Mammary epithelial cell (primary cell): ENCODE measurements at places on chromosomes 11 and 22.
A peak's percentile ranks its signal among the peaks of the same experiment; 100 is the strongest.

DNA sequence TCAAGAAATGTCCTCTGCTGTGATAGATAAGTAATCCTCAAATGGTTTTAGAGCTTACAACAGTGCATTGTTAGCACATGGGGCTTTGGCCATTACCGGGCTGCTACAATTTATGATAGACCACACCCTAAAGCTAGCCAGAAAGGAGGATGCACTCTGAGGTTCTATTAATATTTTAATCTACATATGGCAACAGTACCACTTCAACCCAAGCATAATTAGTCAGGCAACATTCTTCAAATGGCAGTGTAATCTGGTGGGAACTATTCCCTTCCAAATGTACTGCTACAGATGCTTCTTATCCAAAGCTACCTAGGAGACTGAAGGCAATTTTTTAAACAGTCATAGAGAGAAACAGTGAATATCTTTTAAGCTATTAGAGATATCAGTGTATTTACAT lies 697.6 kb downstream of the KCNA4 start:
- DNase-seq: no peak

- DNase-seq: peak; percentile 84
Observed at GRCh38 chr11:10488121-10488933, 33.3 kb downstream of the AMPD3 start.

GRCh38 chr22:48890693-48891554 lies 936.7 kb downstream of the BRD1 start:
- DNase-seq: no peak

GRCh38 chr11:96215110-96215782 lies 127.7 kb downstream of the MAML2 start:
- DNase-seq: no peak

- DNase-seq: no peak
Observed at GRCh38 chr22:37280718-37281117, 1.6 kb upstream of the CYTH4 start.

DNA sequence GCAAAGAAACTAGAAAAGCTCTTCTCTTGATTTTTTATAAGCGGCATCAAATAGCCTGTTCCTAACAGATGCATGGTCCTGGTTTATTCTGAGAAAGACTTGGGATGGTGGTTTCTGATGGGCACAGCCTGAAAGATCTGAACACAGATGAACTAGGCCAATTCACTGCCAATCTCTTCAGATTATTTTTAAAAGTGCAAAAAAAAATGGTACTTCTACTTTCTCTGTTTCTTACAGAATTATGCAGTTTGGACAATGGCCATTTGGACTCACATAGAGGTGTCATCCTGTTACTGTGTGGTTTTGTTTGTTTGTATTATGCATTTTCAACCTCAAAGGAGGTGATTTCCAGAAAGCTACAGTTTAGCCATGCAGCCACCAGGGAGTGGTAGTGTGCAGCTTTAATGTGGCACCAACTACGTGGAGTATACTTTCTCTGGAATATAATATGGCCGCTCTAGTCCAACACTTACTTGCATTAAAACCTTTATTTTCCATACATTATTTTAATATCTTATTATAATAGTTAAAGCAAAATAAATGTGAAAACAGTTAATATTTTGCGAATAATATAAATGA lies 469.8 kb upstream of the KIRREL3 start:
- no peak for DNase-seq

- DNase-seq: no peak
Observed at GRCh38 chr11:76047231-76047630, 159.1 kb downstream of the WNT11 start.

DNA sequence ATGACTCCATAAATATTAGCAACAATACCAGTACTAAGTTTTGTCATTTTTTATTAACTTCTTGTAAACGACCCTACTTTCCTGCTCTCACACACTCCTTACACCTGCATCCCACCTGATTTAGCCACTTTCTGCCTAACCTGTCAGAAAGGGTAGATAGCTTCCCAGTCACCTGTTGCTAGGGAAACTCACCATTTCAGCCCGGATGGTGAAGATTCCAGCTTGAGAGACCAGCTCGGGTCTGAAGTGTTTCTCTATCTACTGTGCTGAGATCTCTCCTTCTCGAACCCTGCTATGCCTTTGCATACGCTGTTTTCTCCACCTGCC lies at the start of gene PARVG:
PARVG (plus strand) TSS at position 220 of the 327 bp plus-strand sequence. CDS start 2,405 bp downstream, outside the sequence.
- DNase-seq: peak; percentile 7

GRCh38 chr11:64874308-64875240 lies 3.8 kb downstream of the EHD1 start:
- DNase-seq: peak; percentile 90

- DNase-seq: no peak
Observed at GRCh38 chr22:30089655-30089974, 9.4 kb downstream of the HORMAD2 start.

- DNase-seq: no peak
Observed at GRCh38 chr22:20545681-20546521, 38.5 kb downstream of the MED15 start.

- no peak for DNase-seq
Observed at GRCh38 chr22:38300197-38300945, 16.9 kb downstream of the CSNK1E start.

DNA sequence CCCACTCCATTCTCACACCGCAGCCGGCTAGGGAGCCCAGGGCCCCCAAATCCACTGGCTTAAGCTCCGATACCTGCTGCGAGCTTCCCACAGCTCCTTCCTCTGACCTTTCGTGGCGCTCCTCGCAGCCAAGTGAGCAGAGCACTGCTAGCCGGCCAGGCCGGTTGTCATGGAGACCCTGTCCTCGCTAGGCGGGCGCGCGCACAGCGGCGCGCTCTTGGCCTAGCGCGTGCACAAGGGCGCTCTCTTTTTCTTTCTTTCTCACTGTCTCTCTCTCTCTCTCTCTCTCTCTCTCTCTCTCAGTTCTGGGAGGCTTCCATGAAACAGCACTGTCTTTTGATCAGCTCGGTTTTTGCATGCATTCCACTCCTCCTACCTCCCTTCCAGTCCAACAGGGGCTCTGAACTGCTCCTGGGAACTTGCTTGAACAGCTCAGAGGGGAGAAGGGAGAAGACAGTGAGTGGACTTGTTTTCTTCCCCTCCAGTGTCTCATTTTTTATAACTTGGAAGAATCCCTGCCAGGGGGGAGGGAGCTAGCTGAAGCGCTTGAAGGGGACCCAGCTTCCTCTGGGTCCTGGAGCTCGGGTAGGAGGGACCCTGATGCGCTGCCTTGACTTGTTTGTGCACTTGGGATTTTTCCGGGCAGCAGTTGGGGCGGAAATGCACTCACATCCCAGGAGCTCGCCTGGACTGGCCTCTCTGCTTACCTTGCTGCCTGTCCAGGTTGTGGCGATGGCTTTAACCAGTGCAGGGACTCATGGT lies 100.3 kb upstream of the AKIP1 start:
- DNase-seq: peak; percentile 79

- no peak for DNase-seq
Observed at GRCh38 chr11:106422583-106422982, 345.1 kb downstream of the AASDHPPT start.

GRCh38 chr11:77403211-77403610 lies 70.7 kb downstream of the PAK1 start:
- no peak for DNase-seq

DNA sequence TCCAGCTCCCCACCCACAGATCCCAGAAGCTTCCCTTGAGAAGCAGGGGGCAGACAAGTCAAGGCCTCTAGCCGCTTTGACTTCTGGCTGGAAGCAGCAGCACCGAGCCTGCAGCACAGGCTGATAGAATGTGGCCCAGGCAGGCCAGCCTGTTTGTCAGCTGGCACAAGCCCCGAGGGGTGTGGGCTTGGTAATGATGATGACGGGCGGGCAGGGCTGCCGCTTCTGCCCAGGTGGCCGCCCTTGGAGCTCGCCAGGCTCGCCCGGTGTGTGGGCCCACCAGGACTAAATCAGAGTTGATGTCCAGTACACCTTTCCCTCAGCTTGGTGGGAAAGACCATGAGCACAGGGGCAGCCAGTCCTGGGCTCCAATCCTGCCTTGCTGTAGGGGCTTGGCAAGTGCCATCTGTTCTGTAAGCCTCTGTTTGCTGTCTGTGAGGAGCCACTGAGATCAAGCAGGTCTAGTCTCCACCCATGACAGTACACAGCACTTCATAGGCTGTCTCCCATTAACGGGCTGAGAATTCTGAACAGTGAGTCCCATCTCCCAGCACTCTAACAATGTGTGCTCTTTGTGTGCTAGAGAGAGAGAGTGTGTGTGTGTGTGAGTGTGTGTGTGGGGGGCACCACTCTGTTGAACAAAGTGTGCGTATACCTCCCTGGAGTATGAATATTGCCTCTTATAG lies 26.8 kb downstream of the MICAL2 start:
- peak; percentile 64 for DNase-seq

- DNase-seq: peak; percentile 29
Observed at GRCh38 chr11:118198370-118198769, 21.9 kb upstream of the SCN2B start.

DNA sequence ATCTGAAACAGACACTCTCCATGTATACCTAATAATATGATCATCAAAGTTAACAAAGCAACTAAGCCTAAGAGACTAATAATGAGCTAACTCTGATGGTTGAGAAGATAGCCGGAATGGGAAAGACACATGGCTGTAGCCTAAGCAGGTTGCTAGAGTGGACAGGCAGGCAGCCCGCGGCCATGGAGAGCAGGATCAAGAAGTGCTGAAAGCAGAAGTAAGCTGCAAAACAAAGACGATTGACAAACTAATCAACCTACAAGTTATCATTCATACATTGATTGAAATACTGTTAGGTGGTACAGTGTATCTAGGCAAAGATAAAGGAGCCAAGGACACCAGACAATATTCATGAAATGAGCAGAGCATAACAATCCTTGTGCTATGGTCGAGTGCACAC lies 29.3 kb downstream of the SLN start:
- no peak for DNase-seq

GRCh38 chr22:38097557-38098409 lies 12.7 kb downstream of the BAIAP2L2 start:
- DNase-seq: no peak

- DNase-seq: no peak
Observed at GRCh38 chr11:60927600-60927999, 3.3 kb downstream of the TMEM132A start.

- DNase-seq: no peak
Observed at GRCh38 chr11:115112754-115113153, 391.5 kb downstream of the CADM1 start.

- DNase-seq: no peak
Observed at GRCh38 chr11:116512841-116513240, 259.9 kb downstream of the BUD13 start.

- DNase-seq: no peak
Observed at GRCh38 chr11:8283465-8284230, 20.0 kb upstream of the LMO1 start.

- peak; percentile 13 for DNase-seq
Observed at GRCh38 chr11:122235615-122236014, 119.6 kb upstream of the BLID start.

DNA sequence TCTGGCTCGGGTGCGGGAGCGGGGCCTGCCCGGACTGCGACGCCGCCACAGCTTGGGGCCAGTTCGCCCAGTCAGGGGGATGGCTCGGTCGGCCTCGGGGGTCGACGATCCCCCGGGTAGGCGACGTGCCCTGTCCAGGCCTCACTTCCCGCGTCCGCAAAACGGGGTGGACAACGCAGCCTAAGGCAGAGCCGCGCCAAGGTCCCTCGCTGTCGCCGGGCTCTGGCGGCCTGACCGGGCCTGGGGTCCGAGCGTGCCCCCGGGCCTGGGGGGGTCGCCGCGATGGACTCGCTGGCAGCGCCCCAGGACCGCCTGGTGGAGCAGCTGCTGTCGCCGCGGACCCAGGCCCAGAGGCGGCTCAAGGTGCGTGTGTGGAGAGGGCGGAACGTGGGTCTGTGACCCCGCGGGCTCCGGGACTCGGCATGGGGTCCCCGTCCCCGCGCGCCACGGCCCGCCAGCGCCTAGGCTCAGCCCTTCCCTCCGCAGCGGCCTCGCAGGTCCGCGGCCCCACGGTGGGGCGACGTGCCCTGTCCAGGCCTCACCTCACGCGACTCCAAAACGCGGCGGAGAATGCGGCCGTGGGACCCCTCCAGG lies 4.2 kb downstream of the SEPTIN5 start:
- DNase-seq: no peak

DNA sequence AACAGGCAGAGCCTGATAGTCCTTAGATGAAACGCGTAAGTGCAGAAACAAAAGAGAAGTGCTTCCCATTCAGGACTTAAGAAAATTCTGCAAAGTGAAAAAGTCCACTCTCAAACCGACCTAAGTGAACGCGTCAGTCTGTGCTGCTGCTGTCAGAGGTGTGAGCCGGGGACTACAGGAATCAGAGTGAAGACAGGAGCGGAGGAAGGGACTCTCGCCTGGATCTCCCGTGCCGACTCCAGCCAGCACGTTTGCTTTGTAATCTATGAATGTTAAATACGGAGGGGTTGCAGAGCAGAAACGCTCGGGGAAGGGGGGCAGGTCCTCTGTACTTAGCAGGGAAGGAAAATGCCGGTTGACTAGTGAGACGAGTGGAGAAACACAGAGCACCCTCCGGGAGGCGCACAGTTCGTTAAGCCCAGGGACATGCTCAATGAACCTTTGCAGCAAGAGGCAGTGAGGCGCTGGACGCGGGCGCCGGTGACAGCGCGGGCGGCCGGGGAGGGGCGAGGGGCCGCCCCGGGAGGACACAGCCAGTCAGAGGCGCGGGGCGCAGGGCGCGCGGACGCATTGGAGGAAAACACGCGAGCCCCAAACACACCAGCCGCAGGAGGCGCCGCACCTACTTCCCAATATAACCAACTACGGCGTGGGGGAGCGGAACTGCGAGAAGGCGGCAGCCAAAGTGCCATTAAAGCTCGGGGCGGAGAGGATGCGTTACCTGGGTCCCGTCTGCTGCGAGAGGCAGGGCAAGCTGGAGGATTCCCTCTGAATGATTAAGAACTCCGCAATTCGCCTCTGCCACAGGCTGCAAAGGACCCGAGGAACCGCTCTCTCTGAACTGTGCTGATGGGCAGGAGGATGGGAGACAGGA lies at the start of gene CNTN5:
CNTN5 (plus strand) TSS at position 598 of the 874 bp plus-strand sequence.
- DNase-seq: peak; percentile 4

- DNase-seq: no peak
Observed at GRCh38 chr11:126893796-126894195, 106.8 kb downstream of the KIRREL3 start.

DNA sequence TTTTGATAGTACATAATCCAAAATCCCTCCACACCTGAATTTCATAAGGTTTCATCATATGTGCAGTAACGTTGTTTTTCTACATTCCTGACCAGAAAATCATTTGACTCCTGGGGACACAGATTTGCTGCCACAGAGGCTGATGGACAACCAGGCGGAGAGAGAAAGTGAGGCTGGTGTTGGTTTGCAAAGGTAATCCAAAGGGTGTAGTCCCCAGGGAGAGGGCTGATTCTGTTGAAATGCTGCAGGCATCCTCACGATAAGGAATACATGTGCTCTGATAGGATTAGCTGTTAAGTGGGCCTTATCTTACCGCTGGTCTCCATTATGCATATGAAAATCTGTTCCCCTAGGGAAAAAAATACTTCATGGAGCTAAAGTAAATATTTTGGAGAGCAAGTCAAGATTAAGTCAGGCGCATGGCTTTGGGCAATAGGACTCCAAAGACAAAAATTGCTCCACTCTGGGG lies 8.1 kb downstream of the APOL6 start:
- no peak for DNase-seq
